ENCODE measurements at places on chromosomes 2 and 18.

- no peak for DNase-seq
These were observed 26.2 kb downstream of the MEIS1 start for GRCh38 chr2:66461001-66461663.

DNA sequence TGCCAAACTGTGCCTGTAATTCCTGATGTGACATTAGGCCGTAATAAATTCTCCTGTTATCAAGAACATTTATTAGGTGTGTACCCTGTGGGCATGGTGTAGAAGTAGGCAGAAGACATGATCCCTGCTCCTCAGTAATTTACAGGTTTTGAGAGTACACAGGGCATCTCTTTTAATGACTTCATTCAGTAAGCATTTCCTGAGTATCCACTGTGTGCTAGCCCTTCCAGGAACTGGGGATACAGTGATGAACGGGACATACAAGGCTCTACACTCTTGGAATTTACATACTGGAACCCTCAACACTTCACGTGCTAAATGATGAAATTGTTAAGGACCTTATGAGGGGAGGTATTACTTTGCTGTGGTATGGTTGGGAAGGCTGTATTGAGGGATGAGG lies 30.2 kb downstream of the DIS3L2 start:
- DNase-seq, result peak; percentile 40

- DNase-seq, result no peak
These were observed 279.5 kb upstream of the PARD3B start for GRCh38 chr2:204265681-204266181.

DNA sequence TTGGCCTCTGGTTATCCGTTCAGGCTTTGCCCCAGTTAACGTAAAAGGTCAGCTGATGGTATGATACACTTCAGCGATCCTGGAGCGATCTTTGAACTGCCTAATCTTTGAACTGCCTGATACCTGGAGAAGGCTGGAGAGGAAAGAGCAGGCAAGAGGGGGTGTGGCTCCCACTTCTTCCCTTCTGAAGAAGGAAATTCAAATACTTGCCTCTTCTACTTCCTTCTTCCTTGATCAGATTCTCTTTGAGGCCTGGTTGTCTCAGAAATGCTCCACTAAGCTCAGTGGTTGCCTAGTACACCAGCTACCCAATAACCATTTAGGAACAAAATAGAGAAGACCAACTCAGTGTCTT lies 619 bp downstream of the GALM start:
- DNase-seq, result no peak

GRCh38 chr2:47907039-47907781 lies 912 bp upstream of the FBXO11 start:
- DNase-seq, result peak; percentile 37

DNA sequence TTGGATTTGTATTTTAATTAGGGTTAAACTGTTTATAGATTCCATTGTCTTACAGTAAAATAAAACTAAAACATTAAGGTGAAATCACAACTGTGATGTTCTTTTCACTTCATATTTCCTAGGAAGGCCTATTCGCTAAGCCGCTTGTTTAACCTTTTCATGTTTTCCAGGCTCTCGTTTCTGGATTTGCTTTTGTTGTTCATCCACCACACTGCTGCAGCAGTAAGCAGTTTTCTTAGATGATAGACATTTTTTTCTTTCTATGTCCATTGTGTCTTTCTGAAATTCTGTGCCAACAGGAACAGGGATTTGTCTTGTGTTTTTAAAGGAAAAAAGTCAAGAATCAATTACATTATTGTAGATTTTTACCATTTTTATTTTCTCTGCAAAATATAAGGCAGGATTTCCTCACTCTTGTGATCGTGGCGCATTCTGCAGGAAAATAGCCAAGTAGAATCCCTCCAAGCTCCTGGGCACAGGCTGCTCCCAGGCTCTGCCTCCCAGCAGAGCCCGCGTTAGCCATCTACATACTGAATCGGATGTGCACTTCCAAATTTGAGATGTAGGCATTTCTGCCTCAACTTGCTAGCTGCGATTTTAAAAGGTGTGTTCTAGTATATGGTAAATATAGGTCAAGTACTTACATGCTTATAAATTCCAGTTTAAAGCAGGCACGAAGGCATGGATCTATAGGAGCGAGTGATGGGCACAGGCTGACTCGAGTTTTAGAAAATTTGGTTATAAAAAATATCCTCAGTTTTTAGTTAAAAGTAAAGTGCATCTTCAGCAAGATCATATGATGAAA lies 10.2 kb downstream of the TSHZ1 start:
- no peak for DNase-seq

GRCh38 chr18:68865021-68865420 lies 67.1 kb downstream of the CCDC102B start:
- no peak for DNase-seq

GRCh38 chr2:239385096-239386000 lies 15.5 kb downstream of the HDAC4 start:
- no peak for DNase-seq

GRCh38 chr2:177030451-177031105 lies 182.0 kb upstream of the HNRNPA3 start:
- no peak for DNase-seq

- DNase-seq, result no peak
These were observed 259.8 kb upstream of the SALL3 start for GRCh38 chr18:78719821-78720220.

DNA sequence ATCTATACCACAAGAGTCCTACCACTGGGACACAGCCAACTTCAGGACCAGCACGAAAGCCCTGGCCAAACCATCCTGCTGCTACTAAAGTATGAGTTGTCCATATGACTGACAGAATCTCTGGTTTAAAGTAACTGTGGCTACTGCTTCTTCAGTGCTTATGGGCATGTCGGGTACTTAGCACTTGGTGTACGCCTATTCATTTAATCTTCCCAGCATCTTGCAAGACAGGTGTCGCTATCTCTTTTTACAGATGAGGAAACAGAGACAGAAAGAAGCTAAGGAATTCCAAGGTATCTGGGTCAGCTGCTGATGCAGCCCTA lies 203.4 kb upstream of the ID2 start:
- peak; percentile 29 for DNase-seq

GRCh38 chr2:72936660-72937355 lies 19.5 kb downstream of the EMX1 start:
- no peak for DNase-seq
